Esophagus squamous epithelium (tissue), 5 donors: ENCODE measurements at places on chromosomes 7 and 10.

- no peaks in the 10 kb centered on the region for H3K27me3 ChIP-seq
- no peaks in the 10 kb centered on the region for H3K36me3 ChIP-seq
- no peaks in the 10 kb centered on the region for H3K4me1 ChIP-seq
- no peak overlapping the region for H3K4me3 ChIP-seq
- DNase-seq = no peak
Measured at GRCh38 chr10:111579473-111579872, 502.6 kb downstream of the ADRA2A start.

DNA sequence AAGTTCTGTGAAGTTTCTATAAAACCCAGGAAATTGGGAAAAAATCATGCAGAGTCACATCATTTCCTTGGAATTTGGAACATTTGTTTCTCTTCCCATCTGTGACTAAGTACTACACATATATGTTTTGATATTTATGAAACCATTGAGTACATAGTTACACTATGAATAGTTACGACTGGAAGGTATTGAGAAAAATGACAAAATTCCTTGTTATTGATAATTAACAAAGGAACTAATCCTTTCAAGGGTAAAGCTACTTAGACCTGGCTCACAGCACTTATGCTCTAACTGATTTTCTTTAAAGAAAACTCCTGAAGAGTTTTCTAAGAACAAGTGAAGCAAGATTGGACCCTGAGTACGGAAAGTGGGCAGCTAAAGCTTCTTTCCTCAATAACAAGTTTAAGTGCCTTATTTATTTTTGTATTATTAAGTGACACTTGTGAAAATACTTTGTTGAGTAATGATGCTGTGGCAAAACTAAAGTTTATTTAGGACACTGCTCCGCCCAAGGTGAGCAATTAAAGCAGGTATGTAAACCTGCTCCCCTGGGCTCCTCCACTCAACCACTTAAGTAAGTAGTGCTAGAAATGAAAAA lies 12.0 kb upstream of the GLCCI1 start:
- H3K27me3 ChIP-seq = no peaks in the 10 kb centered on the region
- no peaks in the 10 kb centered on the region for H3K36me3 ChIP-seq
- no peak for DNase-seq
- H3K4me3 ChIP-seq = no peak overlapping the region
- H3K27ac ChIP-seq = peak overlapping the region; percentile 33

DNA sequence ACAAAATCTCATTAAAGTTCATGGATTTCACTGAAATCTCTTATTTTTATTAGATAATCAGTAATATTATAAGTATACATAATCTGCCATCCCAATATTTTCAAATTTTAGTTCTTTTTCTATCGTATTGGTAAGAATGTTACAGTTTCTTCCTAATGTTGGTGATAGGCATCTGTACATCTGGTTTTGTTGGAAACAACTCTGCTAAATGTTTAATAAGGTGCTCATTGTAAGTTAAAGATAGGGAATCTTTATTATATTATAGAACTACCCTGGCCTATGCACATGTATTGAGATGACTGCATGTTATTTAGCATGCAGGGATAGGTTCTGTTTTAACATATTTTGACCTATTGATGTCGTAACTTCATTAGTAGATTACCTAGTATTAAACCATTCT lies 188.6 kb upstream of the PRPS1L1 start:
- no peaks in the 10 kb centered on the region for H3K27me3 ChIP-seq
- no peaks in the 10 kb centered on the region for H3K4me1 ChIP-seq
- no peak overlapping the region for H3K27ac ChIP-seq

- no peak overlapping the region for H3K27ac ChIP-seq
- peaks cover 22% of the 10 kb centered on the region for H3K27me3 ChIP-seq
- no peak for DNase-seq
Measured at GRCh38 chr7:158508802-158509385, 78.7 kb downstream of the PTPRN2 start.

DNA sequence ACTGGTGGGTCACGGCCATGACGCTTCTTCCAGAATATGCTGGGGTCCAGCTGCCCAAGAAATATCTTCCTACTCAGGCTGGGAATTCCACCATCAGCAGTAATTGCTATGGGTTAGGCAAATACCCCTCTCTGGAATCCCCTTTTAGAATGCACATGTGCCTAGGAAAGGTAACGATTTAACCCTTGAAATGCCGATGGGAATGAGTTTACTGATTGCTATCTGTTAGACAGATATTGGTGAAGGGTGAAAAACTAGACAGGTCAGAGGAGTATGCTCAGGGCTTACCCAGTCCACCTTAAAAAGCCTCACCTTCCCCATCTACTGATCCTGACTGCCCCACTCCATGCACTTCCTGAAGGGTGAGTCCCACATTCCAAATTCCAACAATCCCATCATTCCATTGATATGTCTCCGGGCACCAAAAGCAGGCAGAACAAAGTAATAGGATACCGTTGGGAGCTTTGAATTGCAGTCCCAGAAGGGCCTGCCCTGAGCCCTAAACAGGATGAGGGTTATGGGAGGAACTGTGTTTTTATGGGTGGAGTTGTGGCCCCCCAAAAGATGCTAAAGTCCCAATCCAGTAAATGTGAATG lies 59.3 kb downstream of the DLG5 start:
- H3K27ac ChIP-seq = no peak overlapping the region
- H3K4me3 ChIP-seq = no peak overlapping the region
- peaks cover 33% of the 10 kb centered on the region for H3K36me3 ChIP-seq
- no peaks in the 10 kb centered on the region for H3K27me3 ChIP-seq

DNA sequence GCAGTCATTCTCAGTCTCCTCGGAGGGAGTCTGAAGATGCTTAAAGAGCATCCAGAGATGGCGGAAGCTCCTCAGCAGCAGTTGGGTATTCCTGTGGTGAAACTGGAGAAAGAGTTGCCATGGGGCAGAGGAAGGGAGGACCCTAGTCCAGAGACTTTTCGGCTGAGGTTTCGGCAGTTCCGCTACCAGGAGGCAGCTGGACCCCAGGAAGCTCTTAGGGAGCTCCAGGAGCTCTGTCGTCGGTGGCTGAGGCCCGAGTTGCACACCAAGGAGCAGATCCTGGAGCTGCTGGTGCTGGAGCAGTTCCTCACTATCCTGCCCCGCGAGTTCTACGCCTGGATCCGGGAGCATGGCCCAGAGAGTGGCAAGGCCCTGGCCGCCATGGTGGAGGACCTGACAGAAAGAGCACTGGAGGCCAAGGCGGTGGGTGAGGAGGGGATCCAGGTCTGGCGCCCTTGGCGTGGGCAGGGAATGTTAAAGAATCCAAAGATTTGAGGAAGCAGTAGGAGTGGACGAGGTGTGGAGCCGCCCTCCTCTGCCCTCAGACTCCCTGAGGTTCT lies 2.9 kb downstream of the ZSCAN25 start:
- H3K36me3 ChIP-seq = peaks cover 30% of the 10 kb centered on the region
- no peak for DNase-seq

DNA sequence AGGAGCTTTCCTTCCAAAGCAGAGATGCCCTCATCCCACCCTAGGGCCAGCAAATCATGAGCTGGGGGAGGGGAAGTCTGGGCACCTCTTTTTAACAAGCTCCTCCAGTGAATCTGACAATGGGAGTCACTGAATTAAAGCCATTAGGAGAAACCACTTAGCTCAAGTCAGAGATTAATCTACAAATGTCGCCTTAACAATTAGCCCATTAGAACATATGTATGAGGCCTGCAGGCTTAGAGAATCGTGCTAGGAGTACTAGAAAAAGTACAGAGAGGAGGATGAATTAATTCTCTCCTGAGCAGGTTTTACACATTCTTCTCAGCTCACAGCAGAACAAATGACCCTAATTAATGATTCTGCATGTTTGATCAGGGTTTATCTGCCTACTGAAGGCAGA lies 381.3 kb downstream of the KCNMA1 start:
- H3K4me1 ChIP-seq = no peaks in the 10 kb centered on the region
- no peak overlapping the region for H3K27ac ChIP-seq
- DNase-seq = no peak
- no peak overlapping the region for H3K4me3 ChIP-seq
- H3K36me3 ChIP-seq = no peaks in the 10 kb centered on the region
- H3K27me3 ChIP-seq = no peaks in the 10 kb centered on the region

GRCh38 chr7:33754933-33755928 lies 150.1 kb upstream of the BMPER start:
- H3K27me3 ChIP-seq = no peaks in the 10 kb centered on the region
- H3K4me3 ChIP-seq = no peak overlapping the region
- no peak overlapping the region for H3K27ac ChIP-seq
- H3K36me3 ChIP-seq = no peaks in the 10 kb centered on the region
- H3K4me1 ChIP-seq = peaks cover 3% of the 10 kb centered on the region
- DNase-seq = no peak

DNA sequence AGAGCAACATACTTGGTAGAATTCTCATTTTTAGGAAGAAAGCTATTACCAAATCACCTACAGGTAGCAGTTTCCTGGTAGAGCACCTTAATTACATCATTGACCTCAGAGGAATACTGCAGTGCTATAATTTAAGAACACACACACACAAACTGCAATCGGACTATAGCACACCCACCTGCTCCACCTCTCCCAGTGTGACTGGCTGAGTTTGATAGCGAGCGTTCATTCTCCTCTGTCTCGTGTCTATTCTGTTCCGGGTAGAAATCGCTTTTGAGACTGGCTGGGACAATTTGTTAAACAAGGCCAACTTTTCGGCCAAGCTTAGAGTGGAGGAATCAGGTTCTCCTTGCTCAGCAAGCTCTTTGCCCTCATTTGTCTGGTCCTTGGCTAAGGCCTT lies 110.5 kb downstream of the SVIL start:
- no peak overlapping the region for H3K4me3 ChIP-seq
- no peaks in the 10 kb centered on the region for H3K27me3 ChIP-seq
- no peak for DNase-seq
- peaks cover 13% of the 10 kb centered on the region for H3K36me3 ChIP-seq

DNA sequence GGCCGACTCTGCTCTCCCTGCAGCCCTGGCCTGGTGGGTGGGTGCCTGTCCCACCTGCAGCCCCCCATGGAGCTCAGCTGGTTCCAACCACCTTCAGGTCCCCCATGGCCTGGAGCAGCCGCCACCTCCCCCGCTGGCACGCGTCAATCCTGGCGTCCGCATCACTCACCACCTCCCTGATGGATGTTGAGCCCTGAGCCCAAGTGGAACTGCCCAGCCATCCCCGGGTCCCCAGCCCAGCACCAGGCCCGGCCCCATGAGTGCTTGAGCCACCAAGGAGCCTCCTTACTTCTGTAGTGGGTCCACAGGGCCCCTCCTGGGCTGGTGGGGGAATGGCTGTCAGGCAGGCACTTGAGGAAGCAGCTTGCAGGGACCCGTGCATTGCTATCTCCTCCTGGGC lies 14.6 kb downstream of the AGAP3 start:
- no peaks in the 10 kb centered on the region for H3K36me3 ChIP-seq
- H3K4me1 ChIP-seq = no peaks in the 10 kb centered on the region
- H3K27me3 ChIP-seq = no peaks in the 10 kb centered on the region
- H3K27ac ChIP-seq = no peak overlapping the region
- H3K4me3 ChIP-seq = no peak overlapping the region
